ENCODE measurements at places on chromosomes 2 and 18.

GRCh38 chr2:239806276-239806675 lies 218.9 kb downstream of the NDUFA10 start:
- no peak for DNase-seq

- no peak for DNase-seq
Observed at GRCh38 chr2:27496357-27497287, at the start of gene GCKR. Gene GCKR (plus strand): TSS chr2:27496839. CDS start chr2:27496905, 66 bp downstream.

DNA sequence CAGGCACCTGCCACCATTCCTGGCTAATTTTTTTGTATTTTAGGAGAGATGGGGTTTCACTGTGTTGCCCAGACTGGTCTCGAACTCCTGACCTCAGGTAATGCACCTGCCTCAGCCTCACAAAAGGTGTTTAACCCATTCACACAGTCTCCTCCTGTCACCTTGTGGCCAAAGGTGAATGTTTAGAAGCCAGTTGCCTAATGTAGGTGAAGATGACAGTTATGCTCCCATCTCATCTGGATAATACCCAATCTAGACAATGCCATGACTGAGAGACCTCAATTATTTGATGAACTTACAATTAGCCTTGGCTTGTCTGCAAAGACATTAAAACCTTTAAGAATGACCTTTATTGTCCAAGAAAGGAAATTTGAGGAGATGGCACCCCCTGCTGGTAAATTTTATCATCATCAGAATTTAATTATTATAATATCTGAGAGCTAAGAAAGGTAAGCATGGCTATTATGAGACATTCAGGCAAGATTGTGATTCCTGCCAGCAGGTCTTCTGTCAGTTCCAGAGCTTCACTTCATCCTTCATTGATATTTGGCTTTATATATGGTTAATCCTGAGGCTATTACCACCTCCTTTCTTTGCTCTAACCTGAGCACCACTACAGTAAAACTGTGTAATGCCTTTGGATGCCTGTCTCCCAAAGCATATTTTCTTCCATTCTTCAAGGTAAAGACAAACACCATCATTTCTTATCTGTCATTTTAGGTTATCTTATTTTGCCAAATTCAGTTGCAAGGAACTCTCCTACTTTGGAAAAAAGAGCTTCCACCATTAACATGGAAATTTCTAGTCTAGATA lies 117.6 kb downstream of the FAM124B start:
- DNase-seq: no peak

- no peak for DNase-seq
Observed at GRCh38 chr18:59268127-59268720, 5.0 kb downstream of the RAX start.

DNA sequence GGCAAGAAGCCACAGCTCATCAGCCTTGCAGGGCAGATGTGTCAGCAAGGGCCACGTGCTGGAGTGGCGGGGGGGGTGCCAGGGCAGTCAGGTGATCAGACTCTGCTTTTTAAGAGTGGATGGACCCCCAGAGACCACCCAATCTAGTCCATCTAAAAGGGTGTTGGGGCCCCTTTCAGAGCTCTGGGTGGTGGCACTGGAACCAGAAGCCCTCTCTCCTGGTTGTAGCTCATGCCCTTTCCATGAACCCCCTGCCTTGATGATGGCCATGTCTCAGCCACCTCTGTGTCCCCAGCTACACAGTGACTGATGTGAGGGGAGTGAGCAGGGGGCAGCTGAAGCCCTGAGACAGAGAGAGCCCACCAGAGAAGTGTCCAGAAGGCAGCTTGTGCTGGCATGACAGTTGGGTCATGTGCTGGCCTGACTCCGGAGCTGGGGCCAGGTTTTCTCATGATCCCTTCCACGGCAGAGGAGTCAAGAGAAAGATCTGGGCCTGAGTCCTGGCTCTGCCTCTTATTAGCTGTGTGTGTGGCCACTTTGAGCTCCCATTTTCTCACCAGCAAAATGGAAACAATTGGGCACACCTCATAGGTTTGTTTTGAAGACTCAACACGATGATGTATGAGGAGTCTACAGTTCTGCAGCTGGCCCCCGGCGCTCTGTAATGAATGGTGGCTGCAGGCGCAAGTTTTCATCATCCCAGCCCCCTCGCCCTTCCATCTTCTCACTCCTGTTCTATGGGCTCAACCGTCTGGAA lies 195.7 kb downstream of the ZFP36L2 start:
- DNase-seq: no peak

All from iris pigment epithelial cell (primary cell).